ENCODE measurements at places on chromosomes 12 and 14.

- no peak for DNase-seq
Measured at GRCh38 chr14:73977896-73978295, 27.8 kb downstream of the COQ6 start.

- no peak for DNase-seq
Measured at GRCh38 chr12:5746036-5746908, 198.8 kb downstream of the ANO2 start.

DNA sequence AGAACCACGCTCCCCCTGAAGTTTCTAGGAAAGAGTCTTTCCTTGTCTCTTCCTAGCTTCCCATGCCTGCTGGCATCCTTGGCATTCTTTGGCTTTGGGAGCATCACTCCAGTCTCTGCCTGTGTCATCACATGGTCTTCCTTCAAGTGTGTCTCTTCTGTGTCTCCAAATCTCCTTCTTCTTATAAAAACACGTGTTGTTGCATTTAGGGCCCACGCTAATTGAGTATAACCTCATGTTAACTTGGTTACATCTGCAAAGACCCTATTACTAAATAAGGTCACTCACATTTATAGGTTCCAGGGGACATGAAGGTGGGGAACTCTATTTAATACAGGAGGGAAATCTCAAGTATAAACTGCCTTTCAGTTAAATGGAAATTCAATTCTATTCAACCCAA is 63.0 kb downstream of the E2F7 start:
- no peak for DNase-seq

GRCh38 chr12:51108136-51108535 is 24.7 kb upstream of the CSRNP2 start:
- DNase-seq = no peak

DNA sequence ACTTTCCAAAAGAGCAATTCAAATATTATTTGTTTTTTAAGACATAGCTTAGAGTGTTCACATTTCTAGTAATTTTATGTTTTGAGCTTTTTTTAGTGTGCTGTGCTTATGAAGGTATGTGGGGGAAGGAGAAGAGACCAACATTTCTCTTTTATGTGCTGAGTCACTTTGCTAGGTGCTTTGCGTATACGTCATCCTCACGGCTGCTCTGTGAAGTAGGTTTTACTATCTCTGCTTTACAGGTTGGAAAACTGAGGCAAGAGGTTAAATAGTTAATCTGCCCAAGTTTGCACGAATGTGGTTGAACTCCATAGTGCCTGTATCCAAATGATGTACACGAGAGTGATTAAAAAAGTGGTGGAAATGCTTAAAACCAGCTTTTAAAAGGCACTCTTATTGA is 75.9 kb downstream of the AEBP2 start:
- DNase-seq = no peak

DNA sequence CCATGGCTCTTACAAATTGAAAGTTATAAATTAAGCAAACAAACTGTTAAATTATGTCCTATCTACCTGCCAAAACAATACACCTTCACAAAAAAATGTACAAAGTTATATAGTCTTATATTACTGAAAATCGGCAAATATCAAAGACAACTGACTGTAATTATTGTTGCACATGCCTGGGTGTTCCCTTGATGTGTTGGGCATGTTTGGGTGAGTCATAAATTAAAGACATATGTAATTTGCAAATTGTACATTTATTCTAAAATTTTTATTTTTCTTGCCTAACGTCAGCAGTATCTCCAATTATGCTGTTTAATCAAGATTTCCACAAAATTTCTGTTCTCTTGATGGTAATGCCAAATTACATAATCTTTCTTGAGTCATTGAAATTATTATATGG is 22.0 kb upstream of the SEL1L start:
- DNase-seq = no peak

DNA sequence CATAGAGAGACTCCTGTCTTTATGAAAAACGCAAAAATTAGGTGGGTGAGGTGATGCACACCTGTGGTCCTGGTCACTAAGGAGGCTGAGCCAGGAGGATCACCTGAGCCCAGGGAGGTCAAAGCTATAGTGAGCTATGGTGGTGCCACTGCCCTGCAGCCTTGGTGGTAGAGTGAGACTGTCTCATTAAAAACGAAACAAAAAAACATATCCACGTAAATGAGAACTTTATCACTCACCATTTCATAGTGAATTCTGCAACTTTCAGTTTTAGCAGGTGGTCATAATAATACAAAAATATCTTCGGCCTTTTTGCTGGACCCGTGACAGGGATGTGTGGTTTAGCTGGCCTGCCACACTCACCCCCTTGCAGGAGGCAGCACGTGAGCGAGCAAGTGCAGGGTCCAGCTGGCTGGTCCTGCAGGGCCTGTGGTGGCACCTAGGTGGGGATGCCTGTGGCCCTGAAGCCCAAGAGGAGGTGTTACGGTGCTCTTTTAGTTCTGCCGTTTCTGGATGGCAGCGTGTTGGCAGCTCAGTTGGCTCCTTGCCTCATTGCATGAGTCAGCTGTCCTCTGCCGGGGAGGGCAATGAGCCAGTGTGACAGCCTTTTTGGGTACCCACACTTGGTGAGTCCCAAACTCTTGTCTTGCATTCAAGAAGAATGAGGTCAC is 1330.7 kb upstream of the TMEM132C start:
- DNase-seq = peak; percentile 95

- no peak for DNase-seq
Measured at GRCh38 chr12:47269916-47270315, 190.2 kb upstream of the AMIGO2 start.

GRCh38 chr12:124482567-124482893 is 84.9 kb downstream of the NCOR2 start:
- DNase-seq = peak; percentile 64

DNA sequence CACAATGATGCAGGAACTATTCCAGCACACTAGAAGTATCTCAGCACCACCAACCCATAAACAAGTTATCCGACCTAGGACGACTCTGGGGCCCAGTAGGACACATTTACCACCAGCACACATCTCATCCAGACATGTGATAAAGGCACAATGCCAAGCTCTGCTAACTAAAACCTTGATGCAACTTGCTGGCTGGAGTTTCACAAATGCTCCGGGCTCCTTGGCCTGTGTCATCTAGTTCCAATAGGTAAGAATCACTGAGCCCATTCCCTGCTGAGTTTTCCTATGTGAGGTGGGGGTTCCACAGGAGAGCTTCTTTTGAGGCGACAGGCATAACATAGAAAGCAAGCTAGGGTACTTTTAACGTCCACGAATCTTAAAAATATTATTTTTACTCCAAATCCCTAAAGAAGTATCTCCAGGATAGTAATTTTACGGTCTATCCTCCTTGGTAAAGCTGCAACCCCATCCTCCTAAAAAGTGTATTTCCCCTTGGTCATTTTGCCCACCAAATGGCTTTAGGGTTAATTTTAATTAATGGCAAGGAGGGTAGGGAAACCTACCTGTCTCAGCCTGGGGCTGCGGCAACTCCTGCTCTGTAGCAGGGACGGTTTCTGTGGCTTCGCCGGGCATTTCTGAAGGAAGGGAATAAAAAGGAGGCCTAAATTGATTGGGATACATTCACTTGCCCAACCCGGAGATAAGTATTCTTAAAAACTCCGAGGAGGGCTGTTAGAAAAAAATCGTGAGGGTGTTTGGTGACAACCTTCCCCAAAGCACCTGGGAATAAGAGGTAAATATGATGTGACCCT is 1.0 kb downstream of the NACA start:
- no peak for DNase-seq

DNA sequence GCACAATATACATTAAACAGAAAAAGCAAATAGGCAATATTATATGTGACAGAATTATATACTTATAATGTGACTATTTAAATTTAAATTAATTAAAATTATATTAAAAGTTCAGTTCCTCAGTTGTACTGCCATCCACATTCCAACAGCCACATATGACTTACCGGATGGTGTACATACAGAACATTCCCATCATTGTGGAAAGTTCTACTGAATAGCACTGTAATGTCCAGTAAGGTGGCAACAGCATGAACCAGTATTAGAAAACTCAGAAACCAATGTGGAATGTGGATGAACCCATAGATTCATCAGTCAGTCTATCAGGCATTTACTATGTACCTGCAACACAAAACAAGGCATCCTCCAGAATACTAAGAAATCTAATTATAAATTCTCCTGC is 12.4 kb downstream of the ATG14 start:
- DNase-seq = no peak

- no peak for DNase-seq
Measured at GRCh38 chr12:52041695-52042123, 9.5 kb upstream of the NR4A1 start.

- no peak for DNase-seq
Measured at GRCh38 chr12:26383041-26383440, 187.7 kb downstream of the SSPN start.

DNA sequence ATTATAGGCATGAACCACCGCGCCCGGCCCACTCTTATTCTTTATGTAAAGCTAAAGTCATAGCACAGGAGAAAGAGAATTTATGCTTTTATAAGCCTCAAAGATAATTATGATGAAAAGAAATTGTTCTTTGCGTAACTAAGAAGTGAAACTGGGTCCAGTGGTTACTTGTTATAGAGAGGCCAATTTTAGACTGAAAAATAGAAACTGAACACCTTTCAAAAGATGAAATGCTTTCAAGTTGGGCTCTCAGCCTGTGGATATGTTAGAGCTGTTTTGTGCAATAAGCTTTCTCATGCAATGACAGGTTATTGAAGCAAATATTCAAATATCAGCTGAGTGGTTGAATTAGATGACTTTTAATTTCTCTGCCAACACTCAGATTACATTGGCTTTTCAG is 7.9 kb downstream of the TMEM253 start:
- DNase-seq = no peak

GRCh38 chr14:60958146-60958545 is 22.7 kb downstream of the TRMT5 start:
- DNase-seq = no peak

GRCh38 chr14:20556500-20557211 is 4.2 kb downstream of the RNASE9 start:
- no peak for DNase-seq

DNA sequence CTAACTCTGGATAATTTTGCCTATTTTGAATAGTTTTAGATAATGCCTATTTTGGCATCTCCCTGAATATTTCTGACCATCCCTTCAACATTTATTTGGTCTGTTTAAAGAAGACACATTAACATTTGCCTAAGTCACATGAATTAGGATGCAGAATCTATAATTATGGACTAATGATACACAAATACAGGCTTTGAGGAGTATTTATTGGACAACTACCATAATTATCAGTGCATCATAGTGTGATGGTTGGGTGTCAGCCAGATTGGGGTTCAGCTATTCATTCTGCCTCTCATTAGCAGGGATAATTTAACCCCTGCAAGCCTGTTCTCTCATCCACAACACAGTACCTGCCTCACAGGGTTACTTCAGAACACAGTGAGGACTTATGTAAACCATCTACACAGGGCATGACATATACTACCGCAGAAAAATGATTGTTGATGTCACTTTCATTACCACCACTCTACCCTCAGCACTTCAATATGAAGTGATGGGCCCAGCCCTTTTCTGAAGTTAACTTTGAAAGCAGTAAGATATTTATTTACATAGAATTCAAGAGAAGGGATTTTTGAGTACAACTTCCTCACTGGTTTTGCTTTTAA is 14.4 kb downstream of the PRKCH start:
- DNase-seq = no peak

GRCh38 chr14:70036665-70037064 is 152.1 kb downstream of the SLC8A3 start:
- no peak for DNase-seq

DNA sequence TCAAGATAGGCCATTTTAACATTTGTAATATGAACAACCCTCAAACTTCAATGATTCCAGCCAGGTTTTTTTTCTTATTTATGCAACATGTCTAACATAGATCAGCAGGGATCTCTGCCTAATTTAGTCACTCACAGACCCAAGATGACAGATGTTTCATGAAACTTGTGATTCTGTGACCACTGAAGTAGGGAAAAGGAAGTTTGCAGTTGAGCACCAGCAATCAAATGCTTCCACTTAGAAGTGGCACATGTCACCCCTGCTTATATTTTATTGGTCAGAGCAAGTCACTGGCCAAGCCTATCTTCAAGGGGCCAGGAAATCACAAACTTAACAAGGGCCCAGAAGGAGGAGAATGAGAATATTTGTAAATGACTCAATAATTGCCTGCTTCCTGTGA is 150.6 kb downstream of the BCAT1 start:
- DNase-seq = no peak

DNA sequence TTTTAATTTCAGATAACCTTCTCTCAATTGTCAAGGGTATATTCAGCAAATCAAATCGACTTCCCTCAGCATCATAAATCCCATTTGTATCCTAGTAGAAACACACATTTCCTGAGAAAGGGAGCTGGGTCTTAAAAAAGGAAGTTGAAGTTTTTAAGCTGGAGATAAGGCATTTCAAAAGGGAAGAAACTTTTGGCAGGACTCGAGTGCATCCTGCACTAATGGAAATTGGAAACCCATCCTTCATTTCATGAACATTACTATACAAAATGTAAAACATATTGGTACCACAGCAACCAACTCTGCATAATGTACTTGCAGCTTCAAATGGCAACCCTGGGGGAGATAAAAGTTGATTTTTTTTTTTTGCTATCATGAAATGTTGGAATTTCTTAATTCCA is 23.7 kb upstream of the TMCC3 start:
- no peak for DNase-seq

GRCh38 chr12:81450920-81451739 is 308.0 kb downstream of the PPFIA2 start:
- DNase-seq = no peak

All from posterior cingulate gyrus (tissue), 11 donors.